Small intestine (tissue), 16 donors: ENCODE measurements at places on chromosomes 3 and 15.

- DNase-seq = no peak
Observed at GRCh38 chr3:73449774-73450173, 175.0 kb downstream of the PDZRN3 start.

DNA sequence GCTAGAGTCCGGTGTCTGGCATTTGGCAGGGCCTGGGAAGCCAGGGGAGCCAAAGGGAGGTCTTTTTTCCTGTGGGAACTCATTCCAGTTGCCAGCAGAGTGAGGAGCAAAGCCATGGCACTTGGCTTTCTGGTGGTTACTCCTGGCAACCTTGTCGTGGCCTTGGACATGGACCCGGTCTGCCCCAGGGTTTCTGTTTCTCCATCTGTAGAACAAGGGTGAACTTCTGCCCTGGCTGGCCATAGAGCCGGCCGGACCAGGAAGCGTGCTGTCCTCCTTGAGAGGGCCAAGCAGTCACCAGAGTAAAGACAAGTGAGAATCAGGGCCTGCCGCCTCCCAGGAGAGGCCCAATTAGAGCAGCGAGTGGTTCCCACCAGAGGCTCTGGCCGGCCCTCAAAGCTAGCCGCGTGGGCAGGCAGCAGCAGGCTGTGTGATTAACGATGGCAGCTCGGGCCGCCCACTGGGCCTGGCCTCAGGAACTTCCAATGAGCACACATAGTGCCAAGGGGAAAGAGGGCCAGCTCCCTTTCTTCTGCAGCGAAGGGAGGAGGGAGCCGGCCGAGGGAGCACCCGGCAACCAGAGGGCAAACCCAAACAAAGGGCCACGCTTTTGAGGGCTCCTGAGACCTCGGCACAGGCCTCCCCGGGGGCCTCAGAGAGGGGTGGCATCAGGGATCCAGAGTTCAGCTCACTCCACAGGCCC lies 29.1 kb upstream of the ELP6 start:
- DNase-seq = no peak

DNA sequence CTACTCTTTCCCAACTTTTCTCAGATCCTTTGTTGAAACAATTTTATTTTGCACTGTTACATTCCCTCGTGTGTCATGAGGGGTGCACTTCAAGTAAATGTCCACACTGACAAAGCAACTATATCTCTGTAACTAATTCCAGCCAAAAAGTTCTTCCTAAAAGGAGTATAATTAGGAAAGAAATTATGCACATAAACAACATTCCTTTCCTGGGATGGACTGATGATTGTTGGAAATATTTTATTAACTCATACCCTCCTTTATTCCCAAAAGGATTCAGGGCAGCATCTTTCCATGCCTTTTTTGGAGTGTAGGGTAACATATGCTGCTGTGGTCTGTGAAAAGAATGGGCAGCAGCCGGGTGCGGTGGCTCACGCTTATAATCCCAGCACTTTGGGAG lies 426.1 kb upstream of the THBS1 start:
- DNase-seq = no peak

GRCh38 chr3:194148383-194148782 lies 12.4 kb downstream of the HES1 start:
- DNase-seq = no peak

GRCh38 chr3:108219336-108219735 lies 2.9 kb downstream of the IFT57 start:
- DNase-seq = no peak

GRCh38 chr15:50304836-50305235 lies 39.3 kb upstream of the HDC start:
- DNase-seq = no peak

GRCh38 chr15:101534376-101534970 lies 45.0 kb upstream of the PCSK6 start:
- DNase-seq = no peak
